Stimulated activated CD4-positive, alpha-beta T cell treated with anti-CD3 and anti-CD28 coated beads, Interleukin-1b, Interleukin-23, amount 100 ng/mL, for 1 hour (primary cell): ENCODE measurements at places on chromosomes 12 and 14.

- DNase-seq, result no peak
Observed at GRCh38 chr12:30213166-30213565, 429.4 kb upstream of the TMTC1 start.

DNA sequence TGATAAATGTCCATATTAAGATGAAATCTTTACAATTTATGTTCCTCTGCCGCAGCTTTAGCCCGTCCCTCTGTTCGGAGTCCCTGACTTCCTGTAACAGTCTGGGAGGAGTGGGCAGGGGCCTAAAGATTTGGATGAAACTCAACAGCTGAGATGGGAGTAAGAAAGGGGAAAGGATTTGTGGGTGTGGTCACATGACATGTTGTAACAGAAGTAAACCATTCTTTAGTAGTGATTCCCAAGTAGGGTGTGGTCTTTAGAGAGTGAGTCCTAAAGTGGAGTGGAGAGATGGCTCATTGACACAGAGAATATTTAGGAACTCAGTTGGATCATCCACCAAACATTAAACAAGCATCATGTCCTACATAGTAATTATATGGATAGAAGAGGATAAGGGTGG lies 12.9 kb downstream of the TMEM117 start:
- no peak for DNase-seq

GRCh38 chr14:30283822-30284446 lies 275.0 kb upstream of the G2E3 start:
- DNase-seq, result no peak

- DNase-seq, result no peak
Observed at GRCh38 chr12:132021031-132021871, 71.5 kb downstream of the EP400 start.

DNA sequence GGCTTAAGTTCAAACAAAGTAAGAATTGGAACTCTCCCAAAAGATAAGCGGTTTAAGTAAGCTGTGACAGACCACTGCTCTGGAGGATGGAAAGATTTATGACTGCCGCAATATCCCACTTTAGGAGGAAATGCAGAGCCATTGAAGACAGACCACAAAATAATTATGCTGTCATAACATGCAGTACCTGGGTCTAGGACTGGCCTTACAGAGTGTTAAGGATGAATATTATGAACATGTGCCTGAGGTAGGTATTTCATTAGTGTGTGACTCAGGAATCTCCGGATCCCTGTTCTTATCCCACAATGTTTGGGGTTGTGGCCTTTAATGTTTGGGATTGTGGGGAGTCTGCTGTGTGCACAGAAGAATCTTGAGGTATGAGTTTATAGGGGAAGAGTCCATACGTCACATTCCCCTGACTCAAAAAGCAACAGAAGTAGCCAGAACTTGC lies 114.9 kb downstream of the SAMD4A start:
- no peak for DNase-seq

- no peak for DNase-seq
Observed at GRCh38 chr14:50875359-50876070, 3.7 kb downstream of the ABHD12B start.

DNA sequence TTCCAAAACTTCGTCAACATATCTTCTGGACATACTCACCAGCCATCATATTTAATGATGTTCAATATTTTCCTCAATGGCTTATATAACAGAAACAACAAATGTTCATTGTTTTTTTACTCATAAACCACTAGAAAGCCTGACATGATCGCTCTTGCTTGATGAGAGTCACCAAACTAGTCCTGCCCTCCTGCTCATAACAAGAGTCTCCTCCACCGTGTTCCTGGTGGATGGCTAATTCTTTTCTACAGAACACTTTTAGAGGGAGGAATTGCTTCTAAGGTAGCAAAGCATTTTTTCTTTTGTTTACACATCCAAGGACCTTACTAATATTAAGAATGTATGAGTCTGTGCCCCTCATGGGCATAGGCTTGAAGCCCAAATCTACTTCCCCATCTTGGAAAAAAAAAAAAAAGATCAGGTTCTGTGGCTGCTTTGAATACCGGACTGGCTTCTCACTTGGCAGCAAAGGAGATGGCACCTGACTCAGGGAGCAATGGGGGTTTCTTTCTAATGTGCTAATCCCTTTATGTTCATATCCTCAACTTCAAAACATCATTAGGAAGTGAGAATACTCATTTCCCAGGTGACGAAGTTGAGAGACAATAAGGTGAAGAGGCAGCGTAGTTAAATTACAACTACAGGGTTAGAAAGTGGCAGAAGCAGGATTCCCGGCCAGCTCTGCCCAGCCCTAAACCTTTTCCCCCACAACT lies 188.8 kb downstream of the EPS8 start:
- no peak for DNase-seq

- no peak for DNase-seq
Observed at GRCh38 chr12:12537421-12537820, 25.2 kb downstream of the DUSP16 start.

- DNase-seq, result no peak
Observed at GRCh38 chr14:61602003-61602732, 93.1 kb upstream of the HIF1A start.

DNA sequence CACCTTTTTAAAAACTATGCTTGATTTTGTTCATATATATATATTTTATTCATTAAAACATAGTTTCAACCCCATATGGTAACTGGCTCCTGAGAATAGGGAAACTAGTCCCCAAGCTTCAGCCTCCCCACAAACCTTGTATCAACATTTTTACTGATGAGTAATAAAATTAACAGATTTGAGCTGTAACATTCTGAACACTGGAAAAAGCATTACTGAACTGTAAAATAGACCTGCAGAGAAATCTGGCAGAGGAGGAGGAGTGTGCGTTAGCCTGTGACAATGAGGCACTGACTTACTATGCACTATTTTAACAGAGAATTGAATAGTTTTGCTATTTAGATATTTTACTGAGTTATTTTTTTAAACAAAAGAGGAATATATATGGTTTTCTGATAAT lies 43.1 kb downstream of the FRS2 start:
- no peak for DNase-seq

DNA sequence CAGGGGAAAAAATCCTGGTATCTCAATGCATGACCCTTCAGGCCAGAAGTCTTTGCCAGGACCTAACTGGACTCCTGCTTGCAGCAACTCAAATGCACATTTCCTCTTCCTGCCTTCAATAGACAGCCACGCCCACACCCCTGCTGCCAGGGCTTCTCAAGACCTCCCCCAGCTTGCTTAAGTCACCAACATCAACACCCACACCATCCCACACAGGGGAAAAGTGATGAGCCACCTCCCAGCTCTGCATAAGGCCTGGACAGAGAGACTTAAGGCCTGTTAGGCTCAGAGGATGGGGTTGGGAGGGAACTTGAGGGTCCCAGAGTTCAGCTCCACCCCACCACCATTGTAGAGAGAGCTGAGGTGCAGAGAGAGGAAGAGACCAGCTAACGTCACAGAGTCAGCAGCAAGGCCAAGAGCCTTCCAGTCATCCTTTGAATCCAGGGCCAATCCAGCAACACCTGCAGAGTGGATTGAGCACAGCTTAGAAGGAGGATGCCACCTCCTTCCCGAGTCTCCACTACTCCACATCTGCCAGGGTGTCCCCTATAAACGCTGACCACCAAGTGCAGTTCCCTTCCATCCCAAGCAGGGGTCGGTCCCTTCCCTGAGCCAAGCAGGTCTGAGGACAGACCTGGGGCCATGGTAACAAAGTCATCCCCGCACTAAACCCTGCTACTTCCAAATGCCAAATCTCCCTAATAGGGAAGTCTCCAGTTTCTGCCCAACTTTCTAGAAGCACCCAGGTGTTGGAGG lies 50.0 kb downstream of the KDM2B start:
- DNase-seq, result no peak

DNA sequence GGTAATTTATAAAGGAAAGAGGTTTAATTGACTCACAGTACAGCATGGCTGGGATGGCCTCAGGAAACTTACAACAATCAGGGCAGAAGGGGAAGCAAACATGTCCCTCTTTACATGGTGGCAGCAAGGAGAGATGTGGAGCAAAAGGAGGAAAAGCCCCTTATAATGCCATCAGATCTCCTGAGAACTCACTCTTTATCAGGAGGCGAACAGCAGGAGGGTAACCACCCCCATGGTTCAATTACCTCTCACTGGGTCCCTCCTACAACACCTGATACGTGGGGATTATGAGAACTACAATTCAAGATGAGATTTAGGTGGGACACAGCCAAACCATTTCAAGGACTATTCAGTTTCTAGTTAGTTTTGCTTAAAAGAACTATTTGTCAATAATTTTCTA lies 453.3 kb downstream of the C12orf50 start:
- no peak for DNase-seq

DNA sequence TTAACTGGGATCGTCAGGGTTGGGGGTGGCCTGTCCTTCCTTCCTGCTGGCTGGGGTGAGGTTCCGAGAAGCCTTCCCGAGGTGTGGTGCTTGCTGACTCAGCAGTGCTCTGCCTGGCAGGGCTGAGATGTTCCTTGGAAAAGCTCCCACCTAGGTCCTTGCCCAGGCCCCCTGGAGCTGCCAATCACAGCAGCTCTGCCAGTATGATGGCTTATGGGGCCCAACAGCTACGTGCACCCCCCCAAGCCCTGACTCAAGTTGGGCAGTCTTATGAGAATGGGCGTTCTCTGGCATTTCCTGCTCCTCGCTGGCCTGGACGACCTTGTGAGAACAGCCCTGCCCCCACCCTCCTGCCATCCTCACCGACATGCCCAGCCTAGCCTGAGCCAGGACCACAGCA lies 292.2 kb upstream of the CRY1 start:
- no peak for DNase-seq

DNA sequence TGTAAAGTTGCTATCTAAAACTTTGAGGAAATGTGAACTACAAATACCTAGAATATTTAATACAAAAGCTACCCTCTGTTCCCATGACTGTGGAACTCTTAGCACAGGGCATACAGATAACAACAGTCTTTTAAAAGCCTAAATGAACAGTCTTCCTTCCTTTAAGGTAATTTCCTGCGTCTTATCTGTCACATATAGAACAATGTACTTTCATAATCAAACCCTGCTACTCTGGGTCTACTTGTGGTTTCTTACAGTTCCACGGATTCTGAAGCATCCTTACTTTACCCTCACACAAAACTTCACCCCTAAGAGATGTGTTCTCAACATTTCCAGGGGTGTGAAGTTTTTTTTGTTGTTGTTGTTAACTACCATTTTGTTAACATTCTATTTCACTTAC lies 5.1 kb downstream of the PKP2 start:
- DNase-seq, result no peak

DNA sequence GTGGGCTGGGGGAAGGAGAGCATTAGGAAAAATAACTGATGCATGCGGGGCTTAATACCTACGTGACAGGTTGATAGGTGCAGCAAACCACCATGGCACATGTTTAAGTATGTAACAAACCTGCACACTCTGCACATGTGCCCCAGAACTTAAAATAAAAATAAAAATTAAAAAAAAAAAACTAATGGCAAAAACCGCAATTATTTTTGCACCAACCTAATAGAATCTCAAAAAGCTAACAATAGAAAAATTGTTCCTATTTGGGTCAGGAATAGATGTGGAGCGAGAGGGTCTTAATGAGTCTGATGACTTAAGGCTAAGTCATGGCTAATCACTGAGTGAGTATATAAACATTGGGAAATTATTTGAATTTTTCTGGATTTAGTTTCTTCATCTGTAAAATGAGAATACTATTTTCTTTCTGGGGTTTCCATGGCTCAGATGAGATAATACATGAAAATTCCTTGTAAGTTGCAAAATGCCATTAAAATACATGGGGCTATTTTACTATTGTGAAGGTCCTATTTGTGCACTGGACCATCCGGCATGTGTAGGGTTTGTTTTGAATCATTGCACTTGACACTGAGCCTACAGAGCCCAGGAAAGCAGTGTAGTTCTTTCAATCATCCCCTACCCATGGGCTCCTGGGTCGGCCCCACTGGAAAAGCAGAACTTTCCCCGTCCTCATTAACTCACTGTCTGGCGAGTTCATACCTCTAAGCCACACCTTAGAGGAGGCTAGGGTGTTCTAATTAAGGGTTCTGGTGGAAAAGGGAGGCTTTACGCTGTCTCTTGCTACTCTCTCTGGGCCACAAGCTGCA lies 164.1 kb upstream of the NTF3 start:
- no peak for DNase-seq

- DNase-seq, result no peak
Observed at GRCh38 chr12:103729499-103729898, 111.5 kb downstream of the NT5DC3 start.

GRCh38 chr14:51604073-51604472 lies 47.6 kb upstream of the FRMD6 start:
- DNase-seq, result no peak

- no peak for DNase-seq
Observed at GRCh38 chr14:89397569-89398230, 19.3 kb downstream of the FOXN3 start.

GRCh38 chr14:103280278-103280928 lies 53.6 kb upstream of the EIF5 start:
- DNase-seq, result no peak

DNA sequence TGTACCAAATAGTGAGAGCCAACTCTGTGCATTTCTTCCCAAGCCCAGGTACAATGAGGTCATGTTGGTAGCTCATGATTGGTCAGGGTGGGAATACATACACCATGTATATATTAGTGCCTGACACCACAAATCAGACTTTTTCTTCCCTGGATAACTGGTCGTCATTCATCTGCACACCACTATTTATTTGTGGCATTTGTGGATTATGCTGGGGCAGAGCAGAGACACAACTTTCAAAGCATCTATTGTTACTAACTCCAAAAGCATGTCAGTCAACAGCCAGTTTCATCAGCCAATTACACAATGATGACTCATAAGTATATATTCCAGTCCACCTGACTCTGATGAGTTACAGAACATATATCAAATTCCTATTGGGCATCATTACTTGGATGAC lies 181.7 kb downstream of the ADAMTS20 start:
- no peak for DNase-seq

- DNase-seq, result peak; percentile 16
Observed at GRCh38 chr12:62210422-62210821, 49.8 kb upstream of the USP15 start.

GRCh38 chr12:75724928-75725312 lies 213.5 kb upstream of the KRR1 start:
- no peak for DNase-seq

- no peak for DNase-seq
Observed at GRCh38 chr14:36747411-36748184, 85.9 kb downstream of the PAX9 start.

DNA sequence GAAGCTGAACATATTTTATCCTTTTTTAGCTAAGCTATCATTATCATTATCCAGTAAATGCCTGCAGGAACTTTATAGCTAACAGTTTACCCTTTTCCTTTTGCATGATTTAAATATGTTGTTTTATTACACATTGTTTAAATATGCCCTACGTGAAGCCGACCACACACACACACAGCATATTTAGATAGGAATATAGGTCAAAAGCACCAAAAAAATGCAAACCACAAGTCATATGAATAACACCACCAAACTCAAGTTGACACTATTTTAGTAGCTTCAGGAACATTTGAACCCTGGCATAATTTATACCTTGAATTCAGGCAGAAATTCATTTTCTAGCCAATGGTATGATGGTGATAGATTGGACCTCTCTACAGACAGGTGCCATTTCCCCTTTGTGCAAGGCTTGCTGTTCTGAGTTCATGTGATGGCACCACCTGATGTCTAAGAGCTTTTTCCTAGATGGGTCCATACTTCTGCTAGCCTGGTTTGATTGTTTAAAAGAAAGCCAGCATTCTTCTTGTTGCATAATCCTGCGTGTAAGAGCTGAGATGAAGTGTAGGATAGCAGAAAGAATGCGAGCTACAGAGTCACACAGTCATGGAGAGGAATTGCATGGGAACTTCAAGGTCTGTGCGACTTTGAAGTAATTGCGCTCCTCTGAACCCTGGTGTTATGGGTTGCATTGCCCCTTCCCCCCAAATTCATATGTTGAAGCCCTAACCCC lies 454.8 kb upstream of the SOX5 start:
- DNase-seq, result no peak

- no peak for DNase-seq
Observed at GRCh38 chr12:25833657-25834056, 124.8 kb upstream of the RASSF8 start.
